Aorta (tissue), 5 donors: ENCODE measurements at places on chromosomes 12 and 14. TPM values are rescaled to one million over a fixed set of nuclear protein-coding genes. Genes with fewer than 3 reads are reported as not detected.

NPFF gene
- not detected for total RNA-seq

PTPN6 gene
- total RNA-seq, result 42.3 TPM

SIX4 gene
- 6.0 TPM for total RNA-seq

ADCY4 gene
- total RNA-seq, result 45.7 TPM

SMARCC2 gene
- 140 TPM for total RNA-seq

CISTR gene
- total RNA-seq, result not detected

HHIPL1 gene
- total RNA-seq, result 7.7 TPM

P2RX2 gene
- total RNA-seq, result not detected

CCDC197 gene
- not detected for total RNA-seq

MOK gene
- total RNA-seq, result 10.0 TPM

SLCO1A2 gene
- not detected for total RNA-seq

ASIC1 gene
- total RNA-seq, result 0.39 TPM

TAS2R9 gene
- not detected for total RNA-seq

DNA sequence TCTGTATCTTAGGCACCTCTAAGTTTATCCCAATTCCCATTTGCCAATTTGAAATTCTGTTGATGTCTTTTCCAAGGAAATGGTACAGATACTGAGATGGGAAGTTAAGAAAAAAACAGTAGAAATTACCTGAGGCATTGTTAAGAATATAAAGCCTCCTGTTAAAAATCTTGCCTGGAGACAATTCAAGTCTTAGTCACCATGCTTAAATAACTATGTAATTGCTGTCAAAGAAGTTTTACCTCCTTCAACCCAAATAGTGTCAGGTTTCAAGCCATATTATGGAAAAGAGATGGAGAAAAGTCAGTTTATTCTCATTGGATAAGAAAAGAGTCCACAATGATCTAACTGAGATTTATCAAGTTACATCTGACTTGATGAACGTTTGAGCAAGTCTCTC lies 974.7 kb downstream of the GALC start:
- no peak for DNase-seq

- DNase-seq, result no peak
Measured at GRCh38 chr14:24355009-24355408, 13.0 kb upstream of the NFATC4 start.

DNA sequence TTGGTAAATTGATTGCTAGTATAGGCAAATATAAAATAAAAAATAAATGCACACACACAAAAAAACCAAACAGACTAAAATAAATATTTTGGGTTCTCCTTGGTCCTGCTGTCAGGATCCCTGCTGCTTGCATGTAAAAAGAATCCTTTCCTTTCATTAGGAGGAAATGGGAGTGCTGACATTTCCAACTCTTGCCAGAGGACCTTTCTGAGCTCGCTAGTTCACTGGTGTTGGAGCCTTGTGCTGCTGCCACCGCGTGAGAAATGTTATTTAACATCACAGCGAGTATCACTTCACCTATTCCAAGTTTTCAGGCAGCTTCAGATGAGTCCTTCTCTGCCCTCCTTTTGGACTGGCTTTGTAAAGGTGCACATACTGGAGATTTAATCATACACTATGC lies 358.9 kb downstream of the NPAS3 start:
- no peak for DNase-seq

DNA sequence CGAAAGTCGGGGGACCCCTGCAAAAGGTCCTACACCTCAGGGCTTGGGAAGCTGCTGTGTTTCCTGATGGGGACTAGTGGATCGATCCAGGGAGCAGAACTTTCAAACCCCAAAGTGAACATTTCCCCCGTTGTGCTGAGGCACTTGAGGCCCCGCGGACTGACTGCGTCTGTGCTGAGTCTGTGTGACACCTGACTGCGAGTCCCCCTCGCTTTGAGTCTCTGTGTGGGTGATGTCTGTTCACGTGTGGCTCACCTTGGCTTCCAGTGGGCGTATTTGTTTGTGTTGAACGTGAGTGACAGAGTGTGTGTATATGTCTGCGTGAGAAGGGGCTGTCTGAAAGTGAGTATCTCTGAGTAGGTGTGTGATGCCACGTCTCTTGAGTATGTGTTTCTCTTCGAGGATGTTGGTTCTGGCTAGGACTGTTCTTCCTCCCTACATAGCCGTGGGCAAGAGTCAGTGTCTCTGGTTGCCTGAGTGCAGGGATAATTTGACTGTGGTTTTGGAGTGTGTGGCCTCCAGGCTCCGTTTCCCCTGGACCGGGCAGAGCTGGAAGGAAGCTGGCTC lies 1.3 kb downstream of the TEAD4 start:
- DNase-seq, result no peak

DNA sequence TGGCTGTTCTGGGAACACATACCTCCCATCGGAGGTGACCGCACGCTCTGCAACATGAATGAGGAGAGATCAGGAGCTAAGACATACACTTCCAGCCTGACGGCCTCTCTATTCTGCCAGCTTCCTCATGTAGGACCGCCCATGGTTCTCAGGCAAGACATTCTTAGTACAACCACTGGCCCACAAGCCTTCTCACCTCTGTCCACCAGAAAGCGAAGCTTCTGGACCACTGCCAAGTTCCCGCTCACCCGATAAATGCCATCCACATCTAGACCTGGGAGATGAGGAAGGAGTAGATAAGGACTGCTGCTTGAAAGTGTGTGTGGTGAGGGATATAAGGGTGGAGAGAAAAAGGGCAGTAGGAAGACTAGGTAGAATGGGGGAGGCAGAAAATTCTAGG lies 5.2 kb downstream of the ARHGAP9 start:
- DNase-seq, result no peak

GRCh38 chr12:3698218-3698974 lies 54.5 kb downstream of the CRACR2A start:
- no peak for DNase-seq

GRCh38 chr14:76836029-76836630 lies 9.9 kb downstream of the LRRC74A start:
- no peak for DNase-seq

DNA sequence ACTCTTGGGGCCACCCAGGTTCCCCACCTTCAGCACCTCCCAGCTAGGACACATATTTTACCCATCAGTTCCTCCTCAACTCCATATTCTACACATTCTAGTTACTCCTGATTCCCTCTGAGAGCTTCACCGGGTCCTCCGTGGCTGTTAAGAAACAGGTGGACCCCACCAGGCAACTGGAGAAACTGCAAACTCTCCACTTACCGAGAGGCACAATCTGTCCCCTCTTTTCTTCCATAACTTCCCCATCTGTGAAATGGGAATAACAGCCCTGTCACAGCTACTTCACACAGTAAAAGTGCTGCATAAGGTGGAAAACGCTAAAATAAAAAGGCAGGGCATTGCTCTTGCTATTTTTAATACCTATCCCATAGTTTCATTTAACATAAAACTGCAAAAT lies 1.5 kb downstream of the SLC7A8 start:
- no peak for DNase-seq

DNA sequence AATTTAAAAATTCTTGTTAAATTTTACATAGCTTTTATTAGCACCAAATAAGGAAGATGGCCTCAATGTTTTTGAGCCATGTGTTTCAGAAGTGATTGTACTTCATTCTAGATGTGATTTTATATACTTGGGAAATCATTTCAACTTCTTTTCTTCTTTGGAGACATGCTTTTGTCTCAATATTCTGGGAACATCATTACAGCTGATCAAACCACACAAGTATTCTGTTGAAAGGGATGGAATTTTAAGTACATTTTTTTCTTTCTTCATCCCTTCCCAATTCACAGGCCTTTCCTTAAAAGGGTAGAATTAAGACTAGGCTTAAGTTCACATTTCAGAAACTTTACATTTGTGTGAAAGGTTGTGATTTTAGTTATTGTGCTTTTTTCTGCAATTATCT lies 66.4 kb downstream of the PAPOLA start:
- DNase-seq, result no peak

DNA sequence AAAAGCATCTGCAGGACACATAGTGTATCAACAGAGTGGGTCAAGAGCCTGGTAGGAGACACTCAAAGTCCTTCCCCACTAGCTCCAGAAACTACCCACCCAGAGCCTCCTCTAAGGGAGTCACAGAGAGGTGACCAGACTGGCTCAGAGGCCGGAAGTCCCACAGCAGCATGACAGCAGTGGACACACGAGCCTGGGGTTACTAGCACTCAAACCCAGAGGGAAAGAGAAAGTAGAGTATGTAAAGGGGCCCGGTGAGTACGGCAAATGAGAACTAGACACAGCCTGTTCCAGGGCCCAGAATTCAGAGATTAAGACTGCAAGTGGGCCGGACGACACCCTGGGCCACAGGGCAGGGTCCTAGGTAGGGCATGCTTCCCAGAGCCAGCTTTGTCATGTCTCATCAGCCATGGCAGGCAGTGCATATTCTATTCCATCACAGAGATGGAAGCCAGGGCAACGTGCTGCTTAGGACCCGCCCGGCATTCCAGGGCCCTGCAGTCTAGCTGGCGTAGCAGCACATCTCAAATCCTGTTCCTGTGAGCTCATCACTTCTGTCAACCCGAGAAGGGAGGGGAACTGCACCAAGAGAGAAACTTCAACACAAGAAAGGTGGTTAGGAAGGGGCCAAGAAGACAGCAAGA lies 4.2 kb downstream of the IFFO1 start:
- peak; percentile 72 for DNase-seq

DNA sequence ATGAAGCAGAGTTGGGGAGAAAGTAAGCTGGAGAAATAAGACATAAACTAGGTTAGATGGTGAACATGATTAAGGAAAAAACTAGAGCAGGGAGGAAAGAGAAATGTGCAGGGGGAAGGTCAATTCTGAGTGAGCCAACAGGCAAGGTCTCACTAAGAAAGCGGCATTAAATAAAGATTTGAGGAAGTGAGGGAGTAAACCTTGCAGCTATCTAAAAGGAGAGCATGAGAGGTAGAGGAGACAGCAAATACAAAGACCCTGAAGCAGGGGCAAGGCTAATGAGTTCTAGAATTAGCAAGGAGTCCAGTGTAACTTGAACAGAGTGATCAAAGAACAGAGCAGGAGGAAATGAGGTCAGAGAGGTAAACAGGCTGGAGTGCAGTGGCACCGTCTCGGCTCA lies 4.4 kb upstream of the SOCS2 start:
- no peak for DNase-seq

GRCh38 chr12:132021965-132022364 lies 72.2 kb downstream of the EP400 start:
- no peak for DNase-seq

GRCh38 chr12:68451261-68452077 lies 119.3 kb upstream of the MDM1 start:
- peak; percentile 53 for DNase-seq

GRCh38 chr12:128245905-128246304 lies 21.1 kb upstream of the TMEM132C start:
- DNase-seq, result no peak

GRCh38 chr12:118714051-118714460 lies 267.3 kb upstream of the SRRM4 start:
- no peak for DNase-seq

DNA sequence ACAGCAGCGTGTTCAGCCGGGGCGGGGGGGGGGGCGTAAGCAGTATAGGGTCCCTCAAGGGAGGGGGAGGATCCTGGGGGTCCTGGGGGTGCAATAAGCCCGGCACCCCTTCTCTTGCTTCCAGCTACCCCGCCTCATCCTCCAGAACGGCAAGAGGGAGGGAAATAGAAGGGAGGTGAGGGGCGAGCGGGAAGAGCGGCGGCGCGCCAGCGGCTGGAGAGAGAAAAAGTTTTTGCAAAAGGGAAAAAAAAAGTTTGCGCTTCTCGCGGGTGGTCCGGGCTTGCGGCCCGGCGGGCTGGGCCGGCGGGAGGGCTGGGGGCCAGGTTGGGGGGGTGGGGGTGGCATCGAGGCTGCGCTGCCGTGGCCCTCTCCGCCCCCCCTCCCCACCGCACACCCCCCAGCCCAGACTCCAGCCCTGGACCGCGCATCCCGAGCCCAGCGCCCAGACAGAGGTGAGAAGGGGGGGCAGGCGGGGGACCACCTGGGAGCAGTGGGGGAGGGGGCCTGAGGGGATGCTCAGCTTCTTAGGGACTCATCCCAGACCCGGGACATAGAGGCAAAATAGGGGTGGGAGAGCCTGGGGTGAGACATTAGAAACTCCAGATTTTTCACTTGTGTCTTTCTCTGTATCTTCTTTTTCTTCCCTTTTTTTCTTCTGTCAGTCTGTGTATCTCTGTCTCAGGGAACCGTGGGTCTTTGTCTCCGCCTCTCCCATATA lies at the start of gene GLI1:
GLI1 (plus strand) TSS at position 36 of the 718 bp plus-strand sequence. CDS start 3,907 bp downstream, outside the sequence.
- DNase-seq, result no peak

- DNase-seq, result no peak
Measured at GRCh38 chr12:104698871-104699270, 242.1 kb downstream of the CHST11 start.

- no peak for DNase-seq
Measured at GRCh38 chr14:21880918-21881317, 207.3 kb upstream of the OR4E1 start.

DNA sequence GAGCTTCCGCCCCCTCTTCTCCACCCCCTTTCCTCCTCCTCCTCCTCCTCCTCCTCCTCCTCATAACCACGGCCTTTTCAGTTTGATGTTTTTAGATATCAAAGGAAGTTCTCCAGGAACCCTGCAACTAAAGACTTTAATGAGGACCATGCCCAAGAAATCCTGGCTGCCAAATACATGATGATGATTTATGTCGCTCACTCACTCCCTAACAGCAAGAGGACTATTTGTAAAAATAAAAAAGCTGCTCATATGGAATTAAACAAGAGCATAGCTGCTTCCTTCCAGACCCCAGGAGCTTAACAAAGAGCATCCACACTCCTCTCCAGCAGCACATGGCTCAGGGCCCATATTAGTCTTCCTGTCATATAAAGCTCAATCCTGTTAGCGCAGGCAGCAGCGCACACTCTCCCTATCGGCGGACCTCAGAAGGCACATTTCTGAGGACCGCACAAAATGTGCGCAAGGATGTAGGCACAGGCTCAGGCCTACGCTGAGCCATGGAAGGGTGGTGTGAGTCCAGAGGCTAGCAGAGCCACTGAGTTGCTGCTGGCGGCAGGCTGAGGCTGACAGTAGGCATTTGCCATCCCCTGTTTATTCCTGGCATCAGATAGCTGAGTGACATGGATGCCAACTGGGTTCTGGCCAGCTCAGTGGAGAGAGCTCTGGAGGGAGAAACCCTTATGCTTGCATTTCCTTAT lies 232.8 kb downstream of the MSRB3 start:
- DNase-seq, result no peak

DNA sequence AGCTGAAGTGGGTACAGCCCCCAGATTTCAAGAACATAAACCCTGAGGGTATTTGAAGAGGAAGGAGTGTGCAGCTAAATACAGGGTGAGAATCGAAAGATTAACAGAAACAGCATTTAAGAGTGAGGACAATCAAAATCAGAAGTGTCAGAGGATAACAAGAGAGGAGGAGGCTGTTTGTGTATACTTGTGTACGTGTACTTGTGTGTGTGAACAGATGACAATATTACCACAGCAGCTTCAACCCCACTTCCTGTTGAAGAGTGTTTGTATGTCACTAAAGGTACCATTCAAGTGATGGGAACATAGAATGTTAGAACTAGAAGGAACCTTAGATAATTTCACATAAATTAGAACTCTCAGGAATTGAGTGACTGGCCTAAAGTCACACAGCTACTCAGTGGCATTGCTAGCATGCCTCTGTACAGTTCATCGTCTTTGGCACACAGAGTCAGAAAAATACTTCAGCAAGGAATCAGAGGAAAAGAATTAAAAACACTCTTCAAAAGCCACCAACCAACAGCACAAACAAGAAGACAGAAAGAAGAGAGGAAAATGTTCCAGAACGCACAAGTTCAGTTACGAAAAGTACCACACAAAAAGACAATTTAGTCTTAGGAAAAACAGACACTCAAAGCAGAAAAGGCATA lies 164.3 kb upstream of the BCL2L14 start:
- DNase-seq, result no peak

- DNase-seq, result no peak
Measured at GRCh38 chr12:124788936-124789555, 74.6 kb downstream of the SCARB1 start.

- no peak for DNase-seq
Measured at GRCh38 chr14:94125659-94126418, 3.6 kb downstream of the IFI27L2 start.
